Tibial artery (tissue), 4 donors: ENCODE measurements at places on chromosomes 3 and 15.

- H3K36me3 ChIP-seq, result no peaks in the 10 kb centered on the region
- H3K4me1 ChIP-seq, result no peaks in the 10 kb centered on the region
Measured at GRCh38 chr3:26368312-26368711, 254.3 kb upstream of the LRRC3B start.

GRCh38 chr3:141949399-141949798, 73.0 kb downstream of the ATP1B3 start:
- no peaks in the 10 kb centered on the region for H3K27me3 ChIP-seq
- H3K36me3 ChIP-seq, result peaks cover 13% of the 10 kb centered on the region
- no peak overlapping the region for H3K27ac ChIP-seq
- H3K4me3 ChIP-seq, result no peak overlapping the region
- H3K4me1 ChIP-seq, result no peaks in the 10 kb centered on the region

DNA sequence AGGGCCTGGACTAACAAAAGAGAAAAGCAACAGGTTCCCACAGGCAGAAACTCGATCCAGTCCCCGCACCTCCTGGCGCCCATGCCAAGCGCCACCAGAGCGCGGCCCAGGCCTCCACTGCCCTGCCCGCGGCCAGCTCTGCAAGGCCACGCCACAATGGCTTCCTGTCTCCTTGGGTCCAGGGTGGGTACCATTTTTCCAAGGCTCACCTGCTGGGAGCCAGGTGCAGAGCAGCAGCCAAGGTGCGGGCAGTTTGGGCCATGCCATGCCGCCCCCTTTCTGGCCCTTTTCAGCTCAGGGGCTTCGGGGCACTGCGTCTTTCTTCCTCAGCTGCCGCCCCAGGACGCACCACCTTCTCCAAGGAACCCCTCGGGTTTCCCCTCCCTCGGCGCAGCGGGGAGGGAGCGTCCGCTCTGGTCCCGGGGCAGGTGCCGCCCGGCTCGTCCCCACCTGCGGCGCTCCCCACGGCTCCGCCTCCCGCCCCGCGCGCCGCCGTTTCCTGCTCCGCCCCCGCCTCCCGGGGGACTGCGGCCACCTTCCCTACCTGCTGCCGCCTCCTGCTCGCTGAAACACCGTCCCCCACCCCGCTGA, at the start of gene ILDR1:
TSS of gene ILDR1 (minus strand) at position 437 of the 591 bp plus-strand sequence. CDS start at position 267, 170 bp downstream.
- no peaks in the 10 kb centered on the region for H3K4me1 ChIP-seq
- no peak within 1 kb of the TSS for H3K4me3 ChIP-seq
- H3K36me3 ChIP-seq, result no peaks in the 10 kb centered on the region
- no peaks in the 10 kb centered on the region for H3K27me3 ChIP-seq
- no peak for DNase-seq

DNA sequence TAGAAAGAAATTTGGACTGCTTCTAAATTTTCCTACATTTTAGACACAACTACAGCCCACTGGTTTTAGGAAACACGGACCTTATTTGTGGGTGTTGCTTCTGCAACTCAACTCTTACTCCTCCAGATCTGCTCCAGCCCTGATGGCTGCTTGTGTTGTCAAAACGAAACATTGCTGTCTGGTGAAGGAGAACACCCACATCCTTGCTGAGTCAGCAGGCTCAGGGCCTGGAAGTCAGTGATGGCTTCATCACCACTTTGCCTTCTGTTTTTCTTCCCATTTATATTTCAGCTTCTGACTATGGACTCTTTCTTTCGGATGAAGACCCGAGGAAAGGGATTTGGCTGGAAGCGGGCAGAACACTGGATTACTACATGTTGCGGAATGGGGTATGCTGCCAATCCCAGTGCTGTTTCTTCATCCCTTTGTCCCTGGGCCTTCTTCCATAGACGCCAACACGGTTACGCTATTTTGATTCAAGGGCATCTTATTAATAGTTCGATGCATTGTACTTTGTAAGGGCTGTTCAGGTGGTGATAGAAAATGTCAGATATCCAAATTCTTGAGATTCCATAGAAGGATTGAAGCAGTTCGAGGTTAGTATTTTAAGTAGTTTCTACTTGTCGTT, 392.6 kb upstream of the TPM1 start:
- DNase-seq, result no peak
- no peaks in the 10 kb centered on the region for H3K4me1 ChIP-seq
- no peak overlapping the region for H3K27ac ChIP-seq
- no peaks in the 10 kb centered on the region for H3K27me3 ChIP-seq

DNA sequence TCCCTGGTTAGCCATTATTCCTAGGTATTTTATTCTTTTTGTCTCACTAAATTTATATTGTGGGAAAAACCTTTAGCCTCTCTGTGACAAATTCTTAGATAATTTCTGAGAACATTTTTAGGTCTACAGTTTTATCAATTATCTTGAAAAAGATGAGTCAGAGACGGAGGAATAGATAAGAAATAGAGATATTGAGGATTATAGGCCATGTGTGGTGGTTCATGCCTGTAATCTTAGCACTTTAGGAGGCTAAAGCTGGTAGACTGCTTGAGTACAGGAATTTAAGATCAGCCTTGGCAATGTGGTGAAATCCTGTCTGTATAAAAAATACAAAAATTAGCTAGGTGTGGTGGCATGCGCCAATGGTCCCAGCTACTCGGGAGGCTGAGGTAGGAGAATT, 960.2 kb downstream of the SQOR start:
- no peak for DNase-seq
- H3K4me3 ChIP-seq, result no peak overlapping the region
- H3K27ac ChIP-seq, result no peak overlapping the region

DNA sequence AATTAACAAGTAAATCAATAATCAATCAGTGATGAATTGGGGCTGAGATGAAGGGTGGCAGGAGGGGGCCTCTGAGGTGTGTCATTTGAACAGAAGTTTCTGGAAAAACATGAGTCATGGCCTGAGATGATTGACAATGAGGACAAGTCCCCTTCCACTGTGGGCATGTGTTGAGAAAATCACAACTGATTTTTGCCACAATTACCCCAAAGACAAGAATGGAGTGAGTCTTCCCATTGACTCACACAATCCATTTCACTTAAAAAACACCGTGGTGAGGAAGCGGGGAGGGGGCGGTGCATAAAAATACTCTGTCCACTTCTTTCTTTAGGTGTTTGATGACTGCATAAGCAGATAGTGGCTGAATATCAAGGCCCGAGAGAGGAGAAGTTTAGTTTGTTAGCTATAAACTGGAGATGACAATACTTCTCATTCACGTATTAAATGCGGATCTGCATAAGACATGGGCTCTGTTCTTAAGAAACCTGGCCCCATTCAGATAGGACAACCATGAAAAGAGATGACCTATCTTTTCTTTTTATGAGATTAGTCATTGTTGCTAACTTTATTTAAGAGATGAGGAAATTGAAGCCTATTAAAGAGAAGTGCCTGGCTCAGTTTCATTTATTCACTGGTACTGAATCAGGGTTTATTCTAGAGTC, 34.7 kb downstream of the SHC4 start:
- H3K4me3 ChIP-seq, result no peak overlapping the region
- H3K36me3 ChIP-seq, result no peaks in the 10 kb centered on the region
- peaks cover 6% of the 10 kb centered on the region for H3K4me1 ChIP-seq

DNA sequence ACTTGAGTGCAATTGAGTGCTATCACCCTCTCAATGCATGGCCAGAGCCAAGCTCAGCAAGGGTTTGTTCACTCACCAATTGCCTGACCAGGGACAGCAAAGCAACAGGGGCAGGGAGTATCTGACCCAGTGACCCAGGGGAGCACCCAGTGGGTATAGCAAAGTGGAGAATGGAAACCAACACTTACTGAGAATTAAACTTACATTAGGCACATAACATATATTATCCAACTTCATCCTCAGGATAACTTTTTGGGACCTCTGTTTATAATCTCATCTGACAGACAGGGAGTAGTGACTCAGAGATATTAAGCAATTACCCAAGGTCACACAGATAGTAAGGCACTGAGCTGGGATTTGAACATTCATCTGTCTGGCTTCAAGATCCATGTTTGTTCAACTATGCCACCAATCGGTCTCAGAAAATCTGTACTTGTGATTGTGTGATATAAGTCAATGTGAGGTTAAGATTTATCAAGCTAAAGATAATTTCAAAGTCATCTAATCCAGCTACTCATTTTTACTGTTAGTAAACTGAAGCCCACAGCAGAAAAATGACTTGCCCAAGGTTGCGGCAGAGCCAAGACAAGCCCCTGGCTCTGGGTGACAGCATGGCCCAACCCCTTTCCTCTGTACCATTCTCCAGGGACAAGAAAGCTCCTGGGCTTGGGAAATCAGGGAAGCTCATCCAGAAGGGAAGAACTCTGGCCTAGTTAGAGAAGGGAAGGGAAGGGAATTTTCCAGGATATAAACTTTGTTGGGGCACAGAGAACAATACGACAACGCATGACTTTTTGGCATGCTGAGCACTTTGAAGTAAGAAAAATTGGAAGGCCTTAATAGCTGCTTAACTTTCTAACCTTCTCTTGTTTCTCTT, 138.0 kb upstream of the SMAD3 start:
- no peak overlapping the region for H3K27ac ChIP-seq
- H3K27me3 ChIP-seq, result no peaks in the 10 kb centered on the region
- no peak overlapping the region for H3K4me3 ChIP-seq
- no peaks in the 10 kb centered on the region for H3K36me3 ChIP-seq

DNA sequence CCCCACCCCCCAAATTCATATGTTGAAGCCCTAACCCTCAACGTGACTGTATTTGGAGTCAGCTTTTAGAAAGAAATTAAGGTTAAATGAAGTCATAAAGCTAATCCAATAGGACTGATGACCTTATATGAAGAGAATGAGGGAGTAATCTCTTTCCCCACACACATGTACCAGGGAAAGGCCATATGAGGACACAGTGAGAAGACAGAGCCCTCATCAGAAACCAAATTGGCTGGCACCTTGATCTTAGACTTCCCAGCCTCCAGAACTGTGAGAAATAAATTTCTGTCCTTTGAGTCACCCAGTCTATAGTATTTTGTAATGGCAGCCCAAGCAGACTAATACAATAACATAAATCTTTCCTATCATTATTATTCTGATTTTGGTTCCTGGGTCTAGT, 194.7 kb upstream of the NANOGP8 start:
- no peaks in the 10 kb centered on the region for H3K4me1 ChIP-seq
- DNase-seq, result no peak
- H3K36me3 ChIP-seq, result no peaks in the 10 kb centered on the region
- H3K27me3 ChIP-seq, result no peaks in the 10 kb centered on the region

- peak; percentile 93 for DNase-seq
- no peaks in the 10 kb centered on the region for H3K27me3 ChIP-seq
- peaks cover 56% of the 10 kb centered on the region for H3K4me1 ChIP-seq
- H3K27ac ChIP-seq, result peak within 1 kb of the TSS; percentile 93
- H3K36me3 ChIP-seq, result peaks cover 14% of the 10 kb centered on the region
- H3K4me3 ChIP-seq, result peak within 1 kb of the TSS; percentile 79
Measured at GRCh38 chr15:75647370-75648155, at the start of gene SNX33. SNX33 (plus strand) TSS chr15:75647912; CDS start chr15:75649103, 1,191 bp downstream.

DNA sequence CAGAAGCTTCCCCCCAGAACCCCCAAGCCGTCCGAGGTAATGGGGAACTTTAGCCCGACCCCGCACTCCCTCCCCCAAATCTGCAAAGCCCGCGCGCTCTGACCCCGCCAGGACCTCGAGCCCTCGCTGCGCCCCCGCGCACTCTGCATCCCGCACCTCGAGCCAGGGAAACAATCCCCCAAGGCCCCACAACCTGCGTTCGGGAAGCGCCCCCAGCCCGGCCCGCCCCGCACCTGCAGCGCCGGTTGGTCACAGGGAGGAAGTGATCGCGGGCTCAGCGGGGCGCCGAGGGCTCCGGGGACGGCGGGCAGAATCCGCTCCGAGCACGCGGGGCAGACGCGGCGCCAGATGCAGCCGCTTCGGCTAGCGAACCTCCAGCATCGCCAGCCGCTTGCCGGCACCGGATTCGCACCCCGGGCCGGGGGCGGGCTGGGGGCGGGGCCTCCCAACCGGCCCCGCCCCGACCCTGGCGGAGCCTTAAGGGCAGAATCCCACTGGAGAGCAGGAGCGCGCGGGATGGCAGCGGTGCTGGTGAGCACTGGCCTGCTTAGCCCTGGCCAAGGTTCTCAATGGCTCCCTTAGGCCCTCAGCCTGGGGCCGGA, at the start of gene CAMKV:
TSS of gene CAMKV (minus strand) at position 382 of the 602 bp plus-strand sequence. CDS start 7,518 bp downstream, outside the sequence.
- no peak within 1 kb of the TSS for H3K27ac ChIP-seq
- H3K4me1 ChIP-seq, result peaks cover 15% of the 10 kb centered on the region
- H3K27me3 ChIP-seq, result peaks cover 71% of the 10 kb centered on the region
- DNase-seq, result no peak
- H3K36me3 ChIP-seq, result no peaks in the 10 kb centered on the region

DNA sequence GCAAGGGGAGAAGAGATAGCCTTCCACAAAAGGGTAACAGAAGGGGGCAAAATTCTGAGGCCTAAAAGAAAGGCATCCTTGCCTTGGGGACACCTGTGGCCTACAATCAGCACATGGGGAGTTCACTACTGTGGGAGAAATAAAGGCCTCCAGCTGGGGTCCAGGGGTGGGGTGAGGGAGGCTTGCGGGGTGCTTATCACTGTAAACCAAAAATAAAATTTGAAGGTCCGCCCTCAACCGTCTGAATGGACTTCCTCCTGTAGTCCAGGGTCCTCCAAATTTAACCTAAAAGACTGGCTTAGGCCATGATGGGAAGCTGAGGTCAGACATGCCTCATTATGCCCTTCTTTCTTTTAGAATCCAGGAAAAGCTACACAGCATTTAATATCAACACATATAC, 2.1 kb upstream of the POLR2M start:
- H3K27me3 ChIP-seq, result no peaks in the 10 kb centered on the region
- DNase-seq, result no peak
- no peak overlapping the region for H3K27ac ChIP-seq
- H3K4me3 ChIP-seq, result no peak overlapping the region
- peaks cover 9% of the 10 kb centered on the region for H3K4me1 ChIP-seq

- no peak for DNase-seq
- H3K27me3 ChIP-seq, result no peaks in the 10 kb centered on the region
- H3K36me3 ChIP-seq, result peaks cover 94% of the 10 kb centered on the region
- H3K27ac ChIP-seq, result no peak overlapping the region
Measured at GRCh38 chr15:64681424-64682024, 93.9 kb downstream of the RBPMS2 start.

GRCh38 chr3:46261926-46262594, 19.8 kb downstream of the CCR3 start:
- DNase-seq, result no peak
- no peaks in the 10 kb centered on the region for H3K4me1 ChIP-seq
- H3K4me3 ChIP-seq, result no peak overlapping the region

- H3K36me3 ChIP-seq, result no peaks in the 10 kb centered on the region
- DNase-seq, result no peak
- no peaks in the 10 kb centered on the region for H3K27me3 ChIP-seq
- H3K4me1 ChIP-seq, result no peaks in the 10 kb centered on the region
- H3K27ac ChIP-seq, result no peak overlapping the region
Measured at GRCh38 chr3:134918441-134918840, 123.4 kb downstream of the EPHB1 start.

GRCh38 chr3:46078712-46079400, 51.6 kb upstream of the XCR1 start:
- no peaks in the 10 kb centered on the region for H3K36me3 ChIP-seq
- H3K27ac ChIP-seq, result no peak overlapping the region
- no peak overlapping the region for H3K4me3 ChIP-seq

- peaks cover 55% of the 10 kb centered on the region for H3K36me3 ChIP-seq
- no peaks in the 10 kb centered on the region for H3K4me1 ChIP-seq
- no peaks in the 10 kb centered on the region for H3K27me3 ChIP-seq
- H3K4me3 ChIP-seq, result no peak overlapping the region
- no peak for DNase-seq
- H3K27ac ChIP-seq, result no peak overlapping the region
Measured at GRCh38 chr15:41735046-41735445, 39.2 kb upstream of the MAPKBP1 start.
